ENCODE measurements at places on chromosomes 16 and 17. TPM values are rescaled to one million over a fixed set of nuclear protein-coding genes. Genes with fewer than 3 reads are reported as not detected.

Gene MAF
- polyA plus RNA-seq: 1.9 TPM

Gene TTYH2
- 1.1 TPM for polyA plus RNA-seq

DNA sequence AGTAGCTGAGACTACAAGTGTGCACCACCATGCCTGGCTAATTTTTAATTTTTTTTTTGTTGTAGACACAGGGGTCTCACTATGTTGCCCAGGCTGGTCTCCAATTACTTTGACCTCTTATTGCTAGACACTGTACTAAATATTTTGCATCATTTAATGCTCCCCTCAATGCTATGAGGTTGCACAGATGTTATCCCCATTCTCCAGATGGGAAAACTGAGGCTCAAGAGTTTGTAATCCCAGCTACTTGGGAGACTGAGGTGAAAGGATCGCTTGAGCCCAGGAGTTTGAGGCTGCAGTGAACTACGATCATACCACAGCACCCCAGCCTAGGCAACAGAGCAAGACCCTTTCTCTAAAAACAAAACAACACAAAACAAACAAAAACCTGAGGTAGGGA is 443.3 kb upstream of the C16orf82 start:
- peaks cover 10% of the 10 kb centered on the region for H3K36me3 ChIP-seq
- no peak for DNase-seq
- no peak overlapping the region for H3K4me3 ChIP-seq
- no peak overlapping the region for H3K27ac ChIP-seq

- H3K27ac ChIP-seq: peak overlapping the region; percentile 28
- no peak for DNase-seq
- H3K36me3 ChIP-seq: peaks cover 14% of the 10 kb centered on the region
- peaks cover 3% of the 10 kb centered on the region for H3K27me3 ChIP-seq
- peaks cover 39% of the 10 kb centered on the region for H3K4me1 ChIP-seq
Observed at GRCh38 chr17:47973541-47973940, 2.6 kb downstream of the CDK5RAP3 start.

GRCh38 chr16:81715358-81716196 is 63.5 kb upstream of the PLCG2 start:
- H3K36me3 ChIP-seq: peaks cover 4% of the 10 kb centered on the region
- DNase-seq: peak; percentile 20
- H3K4me1 ChIP-seq: peaks cover 50% of the 10 kb centered on the region
- peak overlapping the region; percentile 25 for H3K4me3 ChIP-seq

DNA sequence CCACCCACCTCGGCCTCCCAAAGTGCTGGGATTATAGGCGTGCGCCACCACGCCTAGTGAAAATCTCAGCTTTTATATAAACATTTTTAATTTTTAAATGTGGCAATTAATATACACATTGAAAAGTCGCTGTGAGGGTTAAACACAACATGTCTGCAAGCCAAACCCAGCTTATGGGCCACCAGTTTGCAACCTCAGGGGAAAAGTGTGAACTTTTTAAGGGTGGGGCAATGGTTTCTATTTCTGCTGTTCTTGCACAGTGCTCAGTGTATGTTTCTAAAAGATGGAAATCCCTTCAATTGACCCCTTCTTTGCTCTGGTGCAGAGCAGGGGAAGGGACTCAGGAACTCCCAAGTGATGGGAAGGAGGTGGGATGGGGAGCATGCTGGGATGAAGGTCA is 18.3 kb upstream of the SUPT4H1 start:
- peaks cover 57% of the 10 kb centered on the region for H3K4me1 ChIP-seq
- DNase-seq: peak; percentile 27
- H3K27me3 ChIP-seq: no peaks in the 10 kb centered on the region

GRCh38 chr17:53391197-53391596 is 431.5 kb upstream of the KIF2B start:
- H3K27ac ChIP-seq: no peak overlapping the region
- no peak overlapping the region for H3K4me3 ChIP-seq
- H3K36me3 ChIP-seq: no peaks in the 10 kb centered on the region
- DNase-seq: no peak
- no peaks in the 10 kb centered on the region for H3K4me1 ChIP-seq
- no peaks in the 10 kb centered on the region for H3K27me3 ChIP-seq

Gene CLEC18B
- not detected for polyA plus RNA-seq

DNA sequence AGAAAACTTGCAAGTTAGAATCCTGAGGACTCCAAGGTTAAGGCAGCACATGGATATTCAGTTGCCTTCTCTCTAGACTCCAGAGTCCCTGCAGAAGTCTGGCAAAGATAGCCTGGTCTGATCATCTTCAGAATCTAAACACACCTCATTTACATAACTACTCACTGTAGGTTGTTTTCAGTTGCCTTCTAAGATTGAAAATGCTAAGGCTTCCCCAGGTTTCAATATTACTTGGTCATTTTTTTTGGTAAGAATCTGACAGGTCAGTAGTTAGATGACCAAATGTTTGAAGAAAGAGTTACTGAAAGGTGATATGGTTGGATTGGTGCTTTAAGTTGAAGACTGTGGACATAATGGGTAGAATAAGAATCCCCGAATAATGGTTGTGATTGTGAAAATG is 205.4 kb upstream of the KCNJ16 start:
- no peak for DNase-seq
- H3K36me3 ChIP-seq: no peaks in the 10 kb centered on the region
- H3K27ac ChIP-seq: no peak overlapping the region
- H3K27me3 ChIP-seq: no peaks in the 10 kb centered on the region

Gene KCNAB3
- 0.15 TPM for polyA plus RNA-seq

- H3K27ac ChIP-seq: no peak overlapping the region
- no peak for DNase-seq
- no peaks in the 10 kb centered on the region for H3K36me3 ChIP-seq
Observed at GRCh38 chr16:88929091-88929445, 47.9 kb downstream of the CBFA2T3 start.

Gene ABCA9
- not detected for polyA plus RNA-seq

DNA sequence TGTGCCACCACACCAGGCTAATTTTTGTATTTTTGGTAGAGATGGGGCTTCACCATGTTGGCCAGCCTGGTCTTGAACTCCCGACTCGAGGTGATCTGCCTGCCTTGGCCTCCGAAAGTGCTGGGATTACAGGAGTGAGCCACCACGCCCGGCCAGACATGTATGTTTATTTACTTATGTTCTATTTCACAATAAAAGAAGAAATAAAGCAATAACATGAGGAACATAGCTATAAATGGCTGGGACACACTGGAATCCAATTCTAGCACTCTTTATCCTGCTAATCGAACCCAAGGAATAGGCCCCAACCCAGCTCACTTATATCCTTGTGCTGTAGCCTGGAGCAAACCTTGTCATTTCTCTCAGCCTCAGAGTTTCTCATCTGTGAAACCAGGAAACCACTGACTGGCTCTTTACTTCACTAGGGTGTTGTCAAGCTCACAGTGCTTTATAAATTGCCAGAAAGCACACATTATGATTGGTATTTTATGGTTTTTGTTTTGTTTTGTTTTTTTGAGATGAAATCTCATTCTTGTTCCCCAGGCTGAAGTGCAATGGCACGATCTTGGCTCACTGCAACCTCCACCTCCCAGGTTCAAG is 4.3 kb upstream of the ODAD4 start:
- H3K4me3 ChIP-seq: no peak overlapping the region
- DNase-seq: no peak
- no peak overlapping the region for H3K27ac ChIP-seq
- no peaks in the 10 kb centered on the region for H3K36me3 ChIP-seq
- peaks cover 15% of the 10 kb centered on the region for H3K27me3 ChIP-seq

GRCh38 chr16:77790009-77790372 is 1.6 kb downstream of the VAT1L start:
- peaks cover 30% of the 10 kb centered on the region for H3K27me3 ChIP-seq
- H3K4me1 ChIP-seq: peaks cover 8% of the 10 kb centered on the region

DNA sequence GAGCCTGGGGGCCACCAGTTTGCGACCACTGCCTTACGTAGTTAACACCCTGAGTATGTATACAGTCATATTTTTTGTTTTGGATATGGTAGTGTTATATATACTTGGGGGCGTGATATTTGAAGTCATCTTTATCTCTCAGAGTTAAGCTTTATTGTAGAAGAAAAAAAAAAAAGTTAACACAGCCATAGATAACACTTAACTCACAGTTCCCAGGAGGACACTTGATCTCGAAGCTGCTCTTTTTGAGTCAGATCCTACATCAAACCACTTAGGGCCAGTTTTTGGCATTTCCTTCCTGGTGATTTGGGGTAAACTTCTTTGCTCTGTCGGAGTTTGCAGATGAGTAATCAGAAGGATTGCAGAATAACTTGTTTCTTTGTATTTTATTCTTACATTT is 5.8 kb downstream of the ITPRIPL2 start:
- no peak overlapping the region for H3K4me3 ChIP-seq
- H3K4me1 ChIP-seq: no peaks in the 10 kb centered on the region
- no peak for DNase-seq
- H3K27ac ChIP-seq: peak overlapping the region; percentile 81
- H3K36me3 ChIP-seq: no peaks in the 10 kb centered on the region
- no peaks in the 10 kb centered on the region for H3K27me3 ChIP-seq

Gene KRT222
- polyA plus RNA-seq: not detected

GRCh38 chr17:78369791-78370381 is 8.6 kb upstream of the PGS1 start:
- no peaks in the 10 kb centered on the region for H3K36me3 ChIP-seq
- no peak overlapping the region for H3K4me3 ChIP-seq
- peaks cover 4% of the 10 kb centered on the region for H3K27me3 ChIP-seq
- DNase-seq: no peak
- H3K4me1 ChIP-seq: peaks cover 2% of the 10 kb centered on the region
- H3K27ac ChIP-seq: no peak overlapping the region

- no peak for DNase-seq
- no peak overlapping the region for H3K27ac ChIP-seq
- H3K4me3 ChIP-seq: no peak overlapping the region
- H3K27me3 ChIP-seq: peaks cover 3% of the 10 kb centered on the region
- H3K4me1 ChIP-seq: no peaks in the 10 kb centered on the region
Observed at GRCh38 chr16:518858-519257, 8.7 kb upstream of the CAPN15 start.

DNA sequence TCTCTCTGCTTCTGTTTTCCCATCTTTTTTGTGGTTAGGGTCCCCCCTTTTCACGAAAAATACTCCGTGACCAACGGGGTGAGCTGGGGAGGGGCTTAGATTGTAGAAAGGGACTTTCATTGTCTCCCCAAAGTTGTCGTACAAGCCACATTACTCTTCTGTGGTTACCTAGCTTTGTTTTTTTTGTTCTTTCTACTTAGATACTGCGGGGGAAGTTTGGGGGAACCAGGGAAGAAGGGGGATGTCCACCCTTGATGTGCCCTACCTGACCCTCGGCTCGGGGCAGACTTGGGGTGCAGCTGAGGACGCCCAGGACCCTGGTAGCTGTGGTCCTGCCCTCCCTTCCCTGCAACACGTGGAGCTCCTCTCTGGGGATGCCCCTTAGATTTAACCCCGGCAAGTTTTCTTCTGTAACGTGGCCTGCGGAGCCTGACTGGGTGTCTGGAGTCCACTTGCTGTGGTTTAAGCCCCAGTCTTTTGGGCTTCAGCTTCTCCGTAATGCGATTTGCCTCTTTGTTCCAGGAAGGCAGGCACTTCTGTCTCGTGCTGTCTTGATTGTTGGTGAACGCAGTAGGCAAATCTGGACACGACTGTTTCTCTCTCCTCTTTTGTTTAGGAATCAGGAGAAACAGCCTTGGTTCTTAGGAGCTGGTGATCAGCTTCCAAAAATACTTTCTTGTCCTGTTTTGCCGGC is 892 bp downstream of the ABCC1 start:
- peaks cover 31% of the 10 kb centered on the region for H3K4me1 ChIP-seq
- H3K4me3 ChIP-seq: peak overlapping the region; percentile 84
- peak overlapping the region; percentile 92 for H3K27ac ChIP-seq

DNA sequence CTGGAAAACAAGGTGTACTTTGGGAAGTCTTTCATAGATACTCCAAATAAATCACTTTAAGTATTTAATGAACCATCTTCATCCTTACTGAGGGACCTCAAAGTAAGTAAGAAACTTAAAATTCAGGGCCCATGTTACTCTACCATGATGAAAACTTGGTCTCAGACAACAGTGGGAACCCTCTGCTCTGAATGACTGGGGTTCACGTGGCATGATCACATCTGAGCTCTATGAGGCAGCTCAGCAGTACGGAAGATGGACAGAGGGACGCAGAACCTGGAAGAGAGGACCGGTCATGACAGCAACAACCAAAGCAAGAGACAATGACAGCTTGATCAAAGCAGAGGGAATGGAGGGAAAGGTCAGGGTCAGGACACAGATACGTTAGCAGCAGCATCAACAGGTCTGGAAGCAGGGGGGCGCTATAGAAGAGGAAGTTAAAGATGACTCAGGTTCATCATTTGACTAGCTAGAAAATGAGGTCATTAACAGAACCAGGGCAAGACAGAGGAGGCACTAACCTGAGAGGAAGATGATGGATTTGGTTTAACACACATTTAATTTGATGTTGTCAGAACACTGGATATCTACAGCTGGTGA is 9.5 kb downstream of the XPO6 start:
- no peak overlapping the region for H3K4me3 ChIP-seq
- H3K36me3 ChIP-seq: peaks cover 27% of the 10 kb centered on the region
- peak overlapping the region; percentile 81 for H3K27ac ChIP-seq

DNA sequence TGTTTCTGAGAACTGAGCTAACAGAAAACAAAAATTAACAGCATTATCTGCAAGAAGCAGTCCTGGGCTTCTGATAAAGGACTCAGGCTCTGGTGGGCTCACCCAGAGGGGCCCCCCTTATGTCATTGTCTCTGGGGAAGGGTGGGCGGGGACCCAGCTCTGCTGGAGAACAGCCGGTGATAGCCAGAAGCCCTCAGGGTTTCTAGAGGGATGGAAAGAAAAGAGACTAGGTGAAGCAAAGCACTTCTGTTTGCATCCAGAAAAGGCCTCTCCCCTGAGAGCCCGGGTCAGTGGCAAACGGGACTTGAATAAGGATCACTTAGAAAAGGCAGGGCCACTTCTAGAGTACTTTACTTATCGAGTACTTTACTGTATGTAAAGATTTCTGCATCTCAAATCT is 7.0 kb upstream of the CDC42EP4 start:
- H3K36me3 ChIP-seq: no peaks in the 10 kb centered on the region
- H3K4me1 ChIP-seq: no peaks in the 10 kb centered on the region
- no peak overlapping the region for H3K4me3 ChIP-seq
- no peak for DNase-seq

DNA sequence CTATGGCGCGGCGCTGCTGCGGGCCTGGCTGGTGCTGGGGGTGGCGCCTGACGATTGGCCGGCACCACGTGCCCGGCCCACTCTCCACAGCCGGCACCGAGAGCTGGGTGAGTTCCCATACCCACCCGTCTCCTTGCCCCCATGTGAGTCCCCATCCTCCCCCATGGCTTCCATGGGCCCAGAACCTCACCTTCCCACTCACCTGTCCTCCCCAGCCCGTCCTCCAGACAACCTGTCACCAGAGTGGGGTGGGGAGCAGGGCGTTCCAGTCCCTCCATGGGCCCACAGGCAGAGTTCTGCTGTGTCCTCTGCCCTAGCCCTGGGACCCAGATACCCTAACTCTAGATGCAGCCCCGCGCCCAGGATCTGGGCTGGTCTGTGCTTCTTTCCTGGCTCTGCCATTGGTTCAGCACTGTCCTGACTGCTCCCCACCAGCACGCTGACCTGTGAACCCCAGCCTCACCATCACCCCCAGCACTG is 5.5 kb downstream of the ARMC5 start:
- H3K4me3 ChIP-seq: no peak overlapping the region
- peaks cover 11% of the 10 kb centered on the region for H3K4me1 ChIP-seq
- no peak for DNase-seq
- H3K27ac ChIP-seq: no peak overlapping the region

Measured in immature natural killer cell (primary cell).